ENCODE measurements at places on chromosomes 5 and 9.
A peak's percentile ranks its signal among the peaks of the same experiment; 100 is the strongest.

DNA sequence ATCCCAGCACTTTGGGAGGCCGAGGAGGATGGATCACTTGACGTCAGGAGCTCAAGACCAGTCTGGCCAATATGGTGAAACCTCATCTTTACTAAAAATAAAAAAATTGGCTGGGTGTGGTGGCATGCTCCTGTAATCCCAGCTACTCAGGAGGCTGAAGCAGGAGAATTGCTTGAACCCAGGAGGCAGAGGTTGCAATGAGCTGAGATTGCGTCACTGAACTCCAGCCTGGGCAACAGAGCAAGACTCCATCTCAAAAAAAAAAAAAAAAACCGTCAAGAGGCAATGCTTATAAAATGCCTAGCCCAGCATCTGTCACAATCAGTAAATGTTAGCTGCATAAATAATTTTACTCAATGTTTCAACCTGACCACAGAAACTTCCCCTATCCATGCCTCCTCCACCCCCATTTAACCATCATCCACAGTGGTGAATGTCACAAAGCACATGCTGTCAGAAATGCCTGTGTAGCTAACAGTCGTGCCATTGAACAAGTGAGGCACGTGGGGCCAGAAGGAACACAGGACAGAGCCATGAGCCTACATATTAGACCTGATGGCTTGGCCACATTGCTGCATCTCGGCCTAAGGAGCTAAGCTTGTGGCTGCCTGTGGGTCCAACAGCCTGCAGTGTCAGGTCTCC, 16.8 kb upstream of the TCOF1 start:
- no peak for DNase-seq

GRCh38 chr9:120852240-120853010, 9.7 kb upstream of the PSMD5 start:
- DNase-seq: peak; percentile 66

GRCh38 chr9:23672151-23672550, 153.9 kb downstream of the ELAVL2 start:
- DNase-seq: no peak

DNA sequence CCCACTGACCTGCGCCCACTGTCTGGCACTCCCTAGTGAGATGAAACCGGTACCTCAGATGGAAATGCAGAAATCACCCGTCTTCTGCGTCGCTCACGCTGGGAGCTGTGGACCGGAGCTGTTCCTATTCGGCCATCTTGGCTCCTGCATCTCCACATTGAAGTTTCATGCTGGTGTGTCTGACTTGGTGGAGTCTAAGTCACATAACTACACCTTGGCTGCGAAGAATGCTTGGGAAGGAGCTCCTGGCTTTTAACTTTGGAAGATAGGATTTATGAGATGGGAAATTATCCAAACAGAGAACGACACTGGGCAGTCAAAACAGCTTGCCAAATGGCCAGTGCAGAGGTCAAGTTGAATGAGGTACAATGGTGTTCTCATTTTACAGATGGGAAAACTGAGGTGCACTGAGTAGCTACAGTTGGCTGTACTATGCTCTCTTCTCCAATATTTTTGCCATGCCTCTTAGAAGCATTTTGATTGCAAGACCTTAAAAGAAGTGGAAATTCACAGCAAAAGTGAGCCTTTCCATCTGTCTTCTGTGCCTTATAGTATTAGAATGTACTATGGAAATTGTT, 36.7 kb downstream of the CCDC192 start:
- DNase-seq: no peak

- DNase-seq: no peak
Measured at GRCh38 chr5:33801292-33801691, 90.5 kb downstream of the ADAMTS12 start.

- DNase-seq: peak; percentile 57
Measured at GRCh38 chr9:10612641-10613398, at the start of gene PTPRD. Gene PTPRD (minus strand): TSS chr9:10613002.

GRCh38 chr9:29214154-29214689, 1640.9 kb upstream of the C9orf72 start:
- DNase-seq: peak; percentile 73

GRCh38 chr9:70987986-70988385, 133.4 kb downstream of the TRPM3 start:
- DNase-seq: no peak

DNA sequence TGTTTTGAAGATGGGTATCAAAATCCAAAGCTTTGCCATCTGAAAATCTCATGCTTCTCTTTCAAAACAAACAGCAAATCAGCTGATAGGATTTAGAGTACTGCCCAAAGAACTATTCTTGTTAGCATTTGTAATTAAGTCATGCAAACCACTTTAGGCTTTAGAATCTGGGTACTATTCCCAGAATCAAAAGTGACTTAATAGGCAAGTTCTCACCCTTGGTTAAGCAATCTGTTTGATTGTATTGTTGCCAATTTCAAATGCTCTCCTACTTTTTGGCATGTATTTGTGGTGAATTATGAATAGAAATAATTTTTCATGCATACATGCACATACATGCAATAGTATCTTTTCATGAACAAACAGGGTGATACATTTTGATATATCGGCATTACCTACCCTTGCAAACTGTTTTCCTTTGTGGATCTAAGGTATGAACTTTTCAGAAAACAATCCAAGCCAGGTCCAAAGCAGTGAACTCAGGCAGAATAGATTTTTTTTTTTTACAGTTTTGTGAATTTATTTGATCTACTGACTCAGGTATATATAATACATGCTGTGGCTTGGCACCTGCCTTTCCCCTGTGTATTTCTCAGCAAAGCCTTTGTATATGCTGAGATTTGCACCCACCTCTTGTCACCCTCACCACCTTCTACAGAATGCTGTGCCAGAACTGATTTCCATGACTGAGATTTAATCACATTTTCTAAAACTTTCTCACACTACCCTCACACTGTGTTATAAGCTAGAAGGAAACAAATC, 9.0 kb downstream of the IL33 start:
- DNase-seq: no peak

DNA sequence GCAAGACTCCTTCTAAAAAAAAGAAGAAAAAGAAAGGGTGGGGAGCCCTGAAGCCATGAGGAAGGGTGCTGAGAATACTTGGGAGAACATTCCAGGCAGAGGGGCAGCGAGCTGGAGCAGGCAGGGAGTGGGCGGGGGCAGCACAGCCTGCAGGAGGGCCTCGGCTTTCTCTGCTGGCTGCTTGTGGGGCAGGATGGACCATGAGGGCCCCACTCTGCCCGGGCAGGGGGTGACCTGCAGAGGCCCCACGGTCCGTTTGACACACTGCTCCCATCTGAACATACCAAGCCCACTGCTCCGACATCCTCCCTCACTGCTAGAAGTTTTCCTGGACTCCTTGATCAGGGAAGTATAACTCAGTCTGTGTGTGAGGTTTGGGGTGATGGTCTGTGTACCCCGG, 11.7 kb upstream of the NUP214 start:
- DNase-seq: no peak

DNA sequence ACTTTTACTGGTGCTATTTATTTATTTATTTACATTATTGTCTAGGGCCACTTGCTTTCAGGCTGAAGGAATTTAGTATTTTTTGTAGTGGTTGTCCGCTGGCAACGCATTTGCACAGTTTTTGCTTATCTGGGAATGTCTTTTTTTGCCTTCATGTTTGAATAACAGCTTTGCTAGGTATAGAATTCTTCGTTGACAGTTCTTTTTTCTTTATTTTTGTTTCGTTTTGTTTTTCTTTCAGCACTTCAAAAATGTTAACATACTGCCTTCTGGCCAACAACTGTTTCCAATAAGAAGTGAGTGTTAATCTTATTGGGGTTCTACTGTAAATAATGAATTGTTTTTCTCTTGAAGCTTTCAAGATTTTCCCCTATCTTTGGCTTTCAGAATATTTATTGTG, 252.7 kb upstream of the TARS1 start:
- no peak for DNase-seq

DNA sequence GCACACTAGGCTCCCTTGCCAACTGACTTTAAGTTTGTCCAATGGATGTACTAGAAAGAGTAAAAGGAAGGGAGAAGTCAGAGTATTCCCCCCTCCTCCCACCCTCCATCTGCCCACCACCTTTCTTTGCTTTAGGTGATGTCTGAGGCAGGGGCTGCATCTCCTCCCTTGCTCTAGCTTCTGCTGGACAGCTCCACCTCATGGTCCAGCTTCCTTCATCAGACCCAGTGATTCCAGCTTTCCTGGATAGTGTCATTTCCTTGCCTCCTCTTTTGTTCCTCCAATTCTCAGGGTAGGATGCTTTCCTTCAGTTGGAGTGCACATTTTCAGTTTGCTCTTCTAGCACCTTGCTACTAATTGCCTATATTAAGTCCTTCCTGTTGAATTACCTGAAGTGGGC, 67.4 kb downstream of the RAD23B start:
- no peak for DNase-seq

DNA sequence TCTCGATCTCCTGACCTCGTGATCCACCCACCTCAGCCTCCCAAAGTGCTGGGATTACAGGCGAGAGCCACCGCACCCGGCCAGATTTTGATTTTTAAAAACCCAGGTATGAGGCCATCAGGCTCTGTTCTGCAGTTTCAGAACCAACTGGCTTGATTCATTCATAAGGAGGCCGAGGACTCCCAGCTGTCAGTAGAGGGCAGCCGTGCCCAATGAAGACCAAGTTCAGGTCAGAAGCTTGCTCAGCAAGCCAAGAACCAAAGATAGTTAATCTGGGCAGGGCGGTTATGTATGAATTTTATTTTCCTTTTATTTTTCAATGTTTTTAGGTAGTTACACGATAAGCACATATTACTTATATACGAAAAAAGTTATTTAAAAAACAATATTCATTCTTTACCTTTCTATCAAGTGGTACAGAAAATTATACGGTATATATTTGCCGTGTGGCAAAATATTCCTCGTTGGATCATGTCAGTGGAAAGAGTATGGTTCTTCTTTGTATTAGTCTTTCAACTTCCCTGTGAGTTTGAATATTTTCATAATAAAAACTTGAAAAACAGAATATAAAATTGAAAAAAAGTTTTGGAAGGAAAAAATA, 18.0 kb downstream of the MGAT1 start:
- no peak for DNase-seq

GRCh38 chr9:135077497-135078200, 9.8 kb upstream of the OLFM1 start:
- DNase-seq: peak; percentile 60

DNA sequence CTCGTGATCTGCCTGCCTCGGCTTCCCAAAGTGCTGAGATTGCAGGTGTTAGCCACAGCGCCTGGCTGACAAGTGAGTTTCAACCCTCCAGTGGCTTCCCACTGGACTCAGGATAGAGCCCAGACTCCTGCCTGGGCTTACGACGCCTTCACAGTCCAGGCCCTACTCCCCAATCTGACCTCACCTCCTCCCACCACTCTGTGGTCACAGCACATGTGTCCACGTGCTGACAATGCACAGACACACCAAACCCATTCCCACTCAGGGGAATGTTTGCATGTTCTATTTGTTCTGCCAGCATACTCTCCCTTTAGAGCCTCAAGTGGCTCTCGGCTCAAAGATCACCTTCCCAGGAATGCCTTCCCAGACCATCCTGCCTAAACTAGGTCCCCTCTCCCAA, 31.1 kb upstream of the TRIM14 start:
- DNase-seq: no peak

DNA sequence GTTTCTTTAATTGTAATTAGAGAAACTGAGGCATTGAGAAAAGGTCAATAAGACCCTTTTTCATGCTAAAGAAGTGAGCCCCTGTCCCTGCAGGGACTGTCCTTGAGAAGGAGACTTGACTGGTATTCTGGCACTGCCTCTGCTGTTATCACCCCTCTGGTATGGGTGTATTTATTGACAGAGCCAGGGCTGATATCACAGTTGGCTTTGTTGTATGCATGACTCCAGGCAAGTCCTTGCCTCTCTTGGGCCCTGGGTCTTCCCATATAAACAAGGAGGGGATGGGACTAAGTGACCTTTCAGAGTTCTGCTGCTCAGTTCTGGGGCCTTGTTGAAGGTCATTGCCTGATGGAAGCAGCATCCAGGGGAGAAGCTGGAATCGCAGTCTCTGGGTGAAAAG, 71.8 kb upstream of the PPARGC1B start:
- DNase-seq: no peak

- no peak for DNase-seq
Measured at GRCh38 chr5:143085319-143085917, 315.2 kb downstream of the ARHGAP26 start.

DNA sequence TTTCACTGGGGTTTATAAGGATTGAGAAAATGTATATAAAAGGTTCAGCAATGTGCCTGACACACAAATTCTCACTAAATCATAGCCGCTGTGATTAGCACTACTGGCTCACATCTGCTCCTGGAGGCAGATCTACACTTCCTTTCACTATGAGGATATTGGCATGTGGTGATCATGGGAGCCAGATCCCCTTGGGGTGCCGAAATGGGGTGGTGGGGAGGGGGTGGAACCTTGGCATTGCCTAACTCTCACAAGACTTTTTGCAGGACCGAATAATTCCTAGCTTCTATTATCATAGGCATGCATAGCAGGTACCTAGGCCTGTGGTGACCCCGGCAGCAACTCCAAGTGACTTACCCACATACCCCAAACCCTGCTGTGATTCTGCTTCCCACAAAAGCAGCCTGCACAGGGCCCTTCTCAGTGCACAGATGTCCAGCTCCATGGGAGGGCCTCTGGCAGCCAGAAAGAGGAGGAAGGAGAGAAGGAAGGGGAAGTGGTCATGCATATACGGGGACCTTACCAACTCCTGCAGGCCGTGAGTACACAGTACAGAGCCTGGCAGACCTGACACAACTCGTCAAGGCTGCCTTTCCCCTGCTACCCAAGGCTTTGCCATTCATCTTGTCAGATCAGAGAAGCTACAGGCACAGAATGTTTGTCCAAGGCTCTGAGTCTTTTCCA, 61.3 kb upstream of the IQGAP2 start:
- no peak for DNase-seq

- DNase-seq: no peak
Measured at GRCh38 chr9:89448381-89448780, 49.5 kb downstream of the SEMA4D start.

- DNase-seq: no peak
Measured at GRCh38 chr5:110917161-110917875, 154.2 kb upstream of the TSLP start.

- no peak for DNase-seq
Measured at GRCh38 chr9:137891588-137892423, 14.2 kb downstream of the CACNA1B start.

DNA sequence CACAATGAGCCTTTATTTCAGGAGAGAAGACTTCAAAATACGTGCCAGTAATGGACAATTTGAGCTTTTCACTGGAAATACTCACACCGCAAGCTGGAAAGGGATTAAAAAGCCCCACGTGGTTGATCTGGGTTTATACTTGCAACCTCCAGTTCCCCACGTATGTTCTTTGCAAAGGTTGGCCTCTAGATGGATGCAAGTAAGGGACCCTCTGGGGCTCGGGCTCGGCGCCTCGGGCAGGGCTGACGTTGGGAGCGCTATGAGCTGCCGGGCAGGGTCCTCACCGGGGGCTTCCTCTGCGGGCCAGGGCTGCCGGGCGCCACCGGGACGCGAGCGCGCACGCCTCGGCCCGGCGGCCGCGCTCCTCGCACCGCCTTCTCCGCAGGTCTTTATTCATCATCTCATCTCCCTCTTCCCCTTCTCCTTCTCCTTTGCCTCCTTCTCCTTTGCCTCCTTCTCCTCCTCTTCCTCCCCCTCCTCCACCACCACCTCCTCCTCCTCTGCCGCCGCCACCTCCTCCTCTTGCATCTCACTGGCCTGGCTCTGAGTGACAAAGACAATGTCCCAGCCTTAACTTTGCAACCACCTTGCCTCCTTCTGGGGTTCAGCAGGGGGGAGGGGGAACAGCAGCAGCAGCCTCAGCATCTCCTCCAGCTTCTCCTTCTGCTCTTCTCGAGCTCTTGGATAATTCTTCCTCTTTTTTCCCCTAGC, 701 bp upstream of the ZNF462 start:
- DNase-seq: peak; percentile 57

GRCh38 chr5:67199859-67200258, 3.3 kb upstream of the CD180 start:
- no peak for DNase-seq

- DNase-seq: no peak
Measured at GRCh38 chr9:98559561-98559960, 149.2 kb downstream of the GABBR2 start.

Measured in renal pelvis (tissue), 12 donors.